Karpas-422 (cell line): ENCODE measurements at places on chromosomes 12 and 14. TPM values are rescaled to one million over a fixed set of nuclear protein-coding genes. Genes with fewer than 3 reads are reported as not detected.

DNA sequence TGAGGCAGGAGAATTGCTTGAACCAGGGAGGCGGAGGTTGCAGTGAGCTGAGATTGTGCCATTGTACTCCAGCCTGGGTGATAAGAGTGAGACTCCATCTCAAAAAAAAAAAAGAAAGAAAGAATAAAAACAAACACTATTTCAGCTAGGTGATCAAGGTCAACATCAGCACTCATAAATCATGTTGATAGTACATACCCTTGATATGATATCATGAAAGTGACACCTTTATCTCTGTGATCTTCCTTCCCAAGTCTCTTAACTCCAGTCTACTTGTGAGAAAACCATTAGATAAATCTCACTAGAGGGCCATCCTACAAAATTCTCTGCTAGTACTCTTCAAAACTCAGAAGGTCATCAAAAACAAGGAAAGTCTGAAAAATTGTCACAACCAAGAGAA lies 44.2 kb upstream of the PTGR2 start:
- no peak for DNase-seq

Gene XPOT
- 87.3 and 169 TPM in 2 replicates for total RNA-seq

Gene KCNA5
- not detected in 2 replicates for total RNA-seq

Gene NEK9
- 103 and 179 TPM in 2 replicates for total RNA-seq

GRCh38 chr12:42716491-42716891 lies 126.9 kb upstream of the PRICKLE1 start:
- DNase-seq: no peak

Gene PLEKHA5
- total RNA-seq: 130 and 189 TPM in 2 replicates

DNA sequence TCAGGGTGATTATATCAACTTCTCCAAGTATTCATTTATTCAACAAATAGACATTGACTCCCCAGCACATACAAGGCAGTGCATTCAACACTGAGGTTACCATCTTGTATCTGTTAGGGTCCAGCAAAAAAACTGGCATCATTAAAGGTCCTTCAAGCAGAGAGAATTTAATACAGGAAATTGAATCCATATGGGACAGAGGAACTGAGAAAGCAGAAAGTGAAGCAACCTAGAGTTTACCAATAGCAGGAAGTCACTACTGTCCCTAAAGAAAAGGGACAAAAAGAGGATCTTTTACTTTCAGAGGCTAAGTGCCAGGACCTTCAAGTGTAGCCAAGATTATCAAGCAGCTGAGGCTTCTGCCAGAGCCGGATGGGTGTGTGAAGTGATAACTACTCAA lies 237.8 kb upstream of the TBX3 start:
- no peak for DNase-seq

Gene DUSP6
- 67.2 and 109 TPM in 2 replicates for total RNA-seq

DNA sequence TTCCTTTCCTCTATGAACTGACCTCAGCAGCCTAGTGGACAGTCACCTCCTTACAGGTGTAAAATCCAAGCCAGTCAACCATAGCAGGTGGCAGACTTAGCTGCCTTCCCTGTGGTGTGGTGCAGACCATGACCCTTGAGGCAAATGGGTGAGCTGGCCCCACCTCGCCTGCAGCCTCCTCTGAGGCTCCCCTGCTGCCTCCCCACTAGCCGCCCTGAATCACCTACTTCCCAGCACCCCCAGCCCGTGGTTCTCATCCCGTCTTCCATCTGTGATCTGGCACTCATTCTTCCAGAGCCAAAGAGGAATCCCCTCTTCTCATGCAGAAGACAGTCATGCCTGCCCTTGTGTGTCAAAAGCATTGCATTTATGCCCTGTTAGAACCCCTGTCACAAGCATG lies 34.4 kb upstream of the TSPAN9 start:
- DNase-seq: no peak

- peak; percentile 58 for DNase-seq
Measured at GRCh38 chr14:74400031-74400685, 25.9 kb downstream of the SYNDIG1L start.

DNA sequence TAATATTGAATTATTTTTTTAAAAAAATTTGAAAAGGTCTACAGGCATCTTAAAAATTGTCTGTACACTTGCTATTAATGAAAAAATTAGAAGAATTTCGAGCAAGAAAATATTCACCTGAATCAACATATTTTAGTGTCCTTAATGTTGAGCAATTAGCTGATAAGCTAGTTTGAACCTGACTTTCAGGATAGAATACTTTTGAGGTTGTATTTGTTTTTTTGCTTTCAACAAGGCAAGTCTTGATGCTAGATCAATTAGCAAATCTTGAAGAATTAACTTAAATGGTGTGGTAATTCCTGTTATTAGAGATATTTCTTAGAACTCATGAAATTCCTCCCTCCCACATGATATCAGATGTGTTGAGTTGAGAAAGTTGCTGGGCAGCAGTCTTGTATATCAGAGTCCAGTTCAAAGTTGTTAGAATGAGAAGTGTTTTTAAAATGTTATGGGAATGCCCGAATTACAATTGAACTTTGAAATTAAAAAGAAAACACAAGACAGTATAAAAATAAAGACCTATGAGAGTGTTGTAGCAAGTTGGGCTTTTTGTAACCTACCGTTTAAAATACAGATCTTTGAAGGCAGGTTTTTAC lies 119.2 kb downstream of the TRMT5 start:
- DNase-seq: no peak

GRCh38 chr12:94172031-94172430 lies 23.7 kb downstream of the PLXNC1 start:
- no peak for DNase-seq

DNA sequence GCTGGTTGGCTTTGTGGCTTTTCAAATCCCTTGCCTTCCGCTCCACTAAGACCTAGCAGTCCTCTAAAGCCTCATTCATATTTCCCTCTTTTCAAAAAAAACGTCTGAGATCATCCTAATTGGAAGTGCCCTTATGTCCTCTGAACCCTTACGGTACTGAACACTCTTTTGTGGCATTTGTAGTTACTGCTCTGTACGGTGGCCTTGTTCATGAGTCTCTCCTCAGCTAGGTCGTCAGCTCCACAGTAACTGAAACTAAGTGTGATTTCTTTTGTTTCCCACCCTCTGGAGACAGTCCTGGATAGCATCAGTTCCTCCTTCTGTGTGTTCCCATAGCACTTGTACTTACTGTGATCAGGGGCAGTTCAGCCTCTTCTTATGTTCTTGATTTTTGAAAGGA lies 49.7 kb downstream of the DAAM1 start:
- no peak for DNase-seq

Gene DLGAP5
- 24.0 and 42.4 TPM in 2 replicates for total RNA-seq

- DNase-seq: no peak
Measured at GRCh38 chr12:13211191-13211858, 14.8 kb downstream of the EMP1 start.

Gene KRAS
- 13.5 and 35.8 TPM in 2 replicates for total RNA-seq

DNA sequence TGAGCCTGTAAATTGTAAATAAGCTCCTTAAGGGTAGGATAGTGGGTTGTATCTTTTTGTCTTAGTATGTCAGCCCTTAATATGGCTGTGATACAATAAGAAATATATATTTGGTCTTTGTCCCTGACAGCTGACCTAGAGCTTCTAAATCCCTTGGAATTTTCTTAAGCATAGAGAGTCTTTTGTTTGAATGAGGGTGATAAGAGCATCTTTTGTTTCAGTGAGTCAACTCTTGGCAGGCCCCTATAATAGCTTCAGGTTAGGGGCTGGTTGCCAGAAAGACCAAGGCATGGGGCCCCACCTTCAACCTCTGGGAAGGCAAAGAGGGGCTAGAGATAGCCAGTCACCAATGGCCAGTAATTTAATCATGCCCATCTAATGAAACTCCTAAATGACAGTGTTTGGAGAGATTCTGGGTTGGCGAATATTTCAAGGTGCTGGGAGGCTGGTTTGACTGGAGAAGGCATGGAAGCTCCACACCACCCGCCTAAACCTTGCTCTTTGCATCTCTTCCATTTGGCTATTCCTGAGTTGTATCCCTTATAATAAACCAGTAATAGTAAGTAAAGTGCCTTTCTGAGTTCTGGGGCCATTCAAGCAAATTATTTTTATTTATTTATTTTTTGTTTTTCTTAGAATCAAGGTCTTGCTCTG lies 10.5 kb downstream of the PALS1 start:
- no peak for DNase-seq

DNA sequence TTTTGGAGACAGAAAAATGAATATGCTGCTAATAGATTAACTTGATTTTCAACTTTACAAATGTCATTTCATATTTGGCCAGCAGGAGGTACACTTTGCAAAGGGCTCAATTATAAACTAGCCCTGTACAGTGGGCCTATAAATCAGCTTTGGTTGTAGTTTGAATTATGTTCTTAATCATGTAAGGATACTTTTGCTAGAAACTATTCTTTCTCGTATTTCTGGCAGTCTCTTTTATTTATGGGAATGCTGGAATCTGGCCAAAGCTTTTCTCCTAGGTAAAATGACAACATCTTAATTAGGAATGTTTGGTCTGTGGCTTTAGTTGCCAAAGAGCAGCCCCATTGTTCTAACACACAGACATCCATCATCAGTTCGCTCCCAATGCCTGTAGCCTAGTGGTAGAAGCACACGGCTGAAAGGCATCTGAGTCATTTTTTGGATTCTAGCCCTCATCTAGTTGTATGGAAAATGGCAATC lies 1322.3 kb upstream of the SEL1L start:
- peak; percentile 84 for DNase-seq

DNA sequence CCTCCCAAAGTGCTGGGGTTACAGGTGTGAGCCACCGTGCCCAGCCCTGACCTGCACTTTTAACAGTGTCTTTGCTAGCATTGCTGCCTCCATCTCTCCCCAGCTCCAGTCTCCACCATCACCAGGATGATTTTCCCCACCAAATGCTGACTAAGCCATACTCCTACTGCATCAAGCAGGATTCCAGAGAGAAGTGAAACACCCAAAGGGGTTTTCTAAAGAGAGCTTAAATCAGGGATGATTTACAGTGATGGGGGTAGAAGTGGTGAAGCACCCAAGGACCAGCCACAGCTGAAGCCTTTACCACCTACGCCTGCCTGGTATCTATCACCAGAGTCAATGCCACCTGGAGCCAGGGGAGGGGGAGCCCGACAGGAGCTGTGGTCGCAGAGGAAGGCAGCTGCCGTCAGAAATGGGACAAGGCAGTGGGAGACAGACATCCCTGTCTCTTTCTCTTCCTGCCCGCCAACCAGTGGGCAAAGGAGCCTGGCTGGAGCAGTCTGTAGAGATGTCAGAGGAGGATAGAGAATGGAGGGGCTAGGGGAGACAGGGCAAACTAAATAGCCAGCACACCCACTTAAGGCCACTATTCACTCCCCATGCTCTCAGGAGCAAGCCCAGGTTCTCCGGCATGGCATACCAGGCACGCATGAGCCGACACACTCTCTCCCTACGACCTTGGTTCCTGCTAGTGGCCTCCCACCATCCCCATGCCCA lies 22.4 kb upstream of the CD9 start:
- DNase-seq: no peak

- no peak for DNase-seq
Measured at GRCh38 chr14:95547272-95547625, 12.4 kb downstream of the GLRX5 start.

DNA sequence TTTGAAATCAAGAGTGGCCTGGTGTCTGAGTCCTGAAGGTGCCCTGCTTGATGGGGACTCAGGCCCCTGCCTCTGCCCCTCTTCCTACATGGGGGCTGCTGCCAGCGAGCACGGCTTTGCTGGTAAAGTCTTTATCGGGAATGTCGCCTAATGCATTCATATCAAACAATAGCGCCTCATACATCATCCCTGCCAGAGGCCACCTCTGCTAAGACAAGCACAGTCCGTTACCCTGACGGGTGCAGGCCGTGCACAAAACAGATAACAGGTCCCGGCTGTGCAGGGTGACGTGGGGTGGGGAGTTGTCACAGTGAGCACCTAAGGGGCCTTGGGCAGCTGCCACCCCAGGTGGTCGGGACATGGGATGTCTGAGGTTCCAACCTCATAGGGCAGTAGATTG lies 68.4 kb upstream of the FAM222A start:
- no peak for DNase-seq

Gene C14orf132
- 0.07 and 0.11 TPM in 2 replicates for total RNA-seq

Gene KCNK10
- 0.07 and 0.76 TPM in 2 replicates for total RNA-seq

DNA sequence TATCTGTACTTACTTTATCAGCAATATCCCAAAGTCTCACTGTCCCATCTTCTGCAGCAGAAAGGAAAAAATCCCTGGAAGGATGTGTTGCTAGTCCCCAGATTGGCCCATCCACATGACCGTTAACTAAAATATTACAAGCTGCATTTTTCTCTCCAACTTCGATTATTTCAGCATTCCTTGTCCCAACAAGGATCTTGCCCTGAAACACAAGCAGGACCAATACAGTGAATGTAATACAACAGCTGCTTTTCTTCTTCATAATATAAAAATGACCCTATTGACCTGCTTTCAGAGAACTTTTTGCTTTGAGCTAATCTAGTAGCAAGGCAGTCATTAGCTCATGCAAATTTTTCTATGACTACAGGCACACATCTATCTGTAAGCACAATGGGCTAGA lies 58.3 kb downstream of the ZC3H14 start:
- DNase-seq: no peak

Gene SLC5A8
- total RNA-seq: not detected in 2 replicates

Gene LUM
- not detected in 2 replicates for total RNA-seq

DNA sequence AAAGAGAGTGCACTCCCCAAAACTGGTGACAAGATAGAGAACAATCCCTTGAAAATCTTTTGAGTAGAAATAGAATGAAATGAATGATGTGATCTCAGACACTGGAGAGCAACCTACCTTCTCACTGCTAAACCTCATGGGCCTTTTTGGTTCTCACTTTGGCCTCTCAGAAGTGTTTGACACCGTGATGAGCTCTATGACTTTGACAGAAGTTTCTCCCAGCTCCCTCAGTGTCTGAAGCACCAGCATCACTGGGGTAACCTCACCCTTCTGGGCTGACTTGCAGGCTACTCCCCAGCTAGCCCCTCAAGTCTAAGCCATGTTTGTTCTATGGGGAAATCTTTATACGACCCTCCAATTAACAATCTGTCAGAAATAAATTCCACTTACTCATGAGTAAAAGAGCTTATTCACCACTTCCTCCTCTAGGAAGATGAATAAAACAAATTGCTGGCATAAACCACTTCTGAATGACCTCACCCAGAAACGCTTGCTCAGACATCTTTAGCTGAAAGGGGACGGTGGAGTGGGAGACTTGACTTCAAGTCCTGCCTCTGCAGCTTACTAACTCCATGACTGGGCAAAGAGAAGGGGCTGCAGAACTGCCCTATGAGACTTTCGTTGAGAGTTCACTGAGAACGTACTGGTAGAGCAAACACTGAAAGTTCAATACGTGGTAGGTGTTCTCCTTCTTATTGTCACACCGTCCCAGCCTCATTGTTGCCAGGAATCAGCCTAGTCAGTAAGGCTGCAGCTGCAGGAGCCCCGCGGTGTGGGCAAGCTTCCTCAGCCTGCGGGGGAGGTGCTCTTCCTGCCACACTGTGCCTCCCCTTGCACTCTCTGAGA lies 46.5 kb downstream of the ST8SIA1 start:
- DNase-seq: no peak

GRCh38 chr12:64608901-64609535 lies 1.3 kb upstream of the RASSF3 start:
- peak; percentile 78 for DNase-seq

DNA sequence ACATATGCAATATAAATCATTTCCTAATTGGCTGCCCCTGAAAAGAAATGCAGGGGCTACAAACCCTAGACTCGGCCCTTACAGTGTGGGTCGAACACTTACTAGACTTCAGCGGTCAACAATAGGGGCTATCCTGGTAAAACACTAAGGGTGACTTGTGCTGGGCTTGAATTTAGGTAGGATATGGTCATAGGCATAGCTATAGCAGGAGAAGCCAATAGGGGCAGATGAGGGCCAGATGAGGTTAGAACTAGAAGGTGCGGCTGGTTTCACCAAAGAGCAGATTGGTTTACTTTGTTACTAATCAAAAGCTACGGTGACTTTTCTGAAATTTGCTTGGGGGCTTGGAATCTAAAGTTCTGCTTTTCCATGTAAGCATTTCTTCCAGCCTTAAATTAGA lies 282.3 kb upstream of the DIO2 start:
- no peak for DNase-seq

- DNase-seq: peak; percentile 55
Measured at GRCh38 chr12:42141981-42142606, 2.6 kb downstream of the GXYLT1 start.

Gene AQP2
- 0.07 and 0.63 TPM in 2 replicates for total RNA-seq
